ENCODE measurements at places on chromosomes 6 and 20. TPM values are rescaled to one million over a fixed set of nuclear protein-coding genes. Genes with fewer than 3 reads are reported as not detected.
A peak's percentile ranks its signal among the peaks of the same experiment; 100 is the strongest.

The ATP9A gene
- total RNA-seq, result 52.5 TPM

- DNase-seq, result peak; percentile 50
Measured at GRCh38 chr6:35343092-35343834, 905 bp downstream of the PPARD start.

DNA sequence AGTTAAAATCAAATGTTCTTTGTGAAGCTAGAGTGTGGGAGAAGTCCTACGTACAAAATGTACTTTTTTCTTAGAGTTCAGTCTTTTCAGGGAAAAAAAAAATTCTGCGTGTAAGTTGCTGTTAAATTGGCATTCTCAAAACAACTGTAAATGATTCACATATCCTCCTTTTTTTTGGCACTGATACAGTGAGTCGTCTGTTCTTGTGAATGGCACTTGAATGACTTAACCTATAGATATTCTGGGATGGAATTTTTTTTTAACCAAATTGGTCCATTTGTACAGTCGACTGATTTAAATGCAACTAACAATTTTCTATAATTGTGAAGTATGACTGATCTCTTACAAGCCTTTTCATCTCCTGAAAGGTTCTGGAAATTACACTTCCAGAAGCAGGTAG, 5.5 kb upstream of the JAG1 start:
- DNase-seq, result no peak

DNA sequence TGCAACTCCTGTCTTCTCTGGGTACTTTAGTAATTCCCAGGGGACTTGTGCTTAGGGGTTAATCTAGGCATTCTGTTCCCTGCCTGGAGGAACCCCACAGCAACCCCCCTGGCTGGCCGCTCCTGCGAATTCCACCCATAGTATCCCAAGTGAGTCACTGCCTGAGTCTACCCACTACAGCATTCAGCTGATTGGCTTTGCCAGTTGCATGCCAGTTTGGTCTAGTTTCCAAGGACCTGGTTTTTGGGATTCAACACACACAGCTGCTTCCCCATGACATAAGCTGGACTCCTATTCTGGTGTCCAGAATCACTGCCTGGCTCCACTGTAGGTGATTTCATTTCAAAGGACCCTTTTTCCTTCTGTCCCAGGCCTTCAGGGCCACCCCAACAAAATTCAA, 40.3 kb downstream of the PLCG1 start:
- DNase-seq, result peak; percentile 54

- DNase-seq, result no peak
Measured at GRCh38 chr20:47278907-47279348, 77.6 kb downstream of the ZMYND8 start.

- no peak for DNase-seq
Measured at GRCh38 chr6:116434056-116434725, 27.0 kb upstream of the CALHM6 start.

DNA sequence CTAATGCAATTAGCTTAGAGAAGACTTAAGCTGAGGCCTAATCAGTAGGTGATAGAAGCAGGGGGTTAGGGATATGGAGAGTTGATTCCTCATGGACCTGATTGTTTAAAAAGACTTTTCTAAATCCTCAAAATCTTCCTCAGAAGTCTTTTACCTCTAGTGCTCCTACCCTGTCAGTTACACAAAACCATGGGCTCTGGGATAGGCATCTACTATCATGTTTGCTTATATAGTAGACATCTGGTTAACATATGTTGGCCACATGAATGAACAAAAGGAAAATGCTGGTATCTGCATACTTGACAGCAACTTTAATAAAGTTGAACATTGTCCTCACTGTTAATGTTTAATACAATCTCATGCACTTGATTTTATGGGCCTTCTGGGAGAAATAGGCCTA, 61.5 kb upstream of the FKBP1C start:
- DNase-seq, result no peak

The RHAG gene
- not detected for total RNA-seq

The VSTM2L gene
- total RNA-seq, result 1.7 TPM

DNA sequence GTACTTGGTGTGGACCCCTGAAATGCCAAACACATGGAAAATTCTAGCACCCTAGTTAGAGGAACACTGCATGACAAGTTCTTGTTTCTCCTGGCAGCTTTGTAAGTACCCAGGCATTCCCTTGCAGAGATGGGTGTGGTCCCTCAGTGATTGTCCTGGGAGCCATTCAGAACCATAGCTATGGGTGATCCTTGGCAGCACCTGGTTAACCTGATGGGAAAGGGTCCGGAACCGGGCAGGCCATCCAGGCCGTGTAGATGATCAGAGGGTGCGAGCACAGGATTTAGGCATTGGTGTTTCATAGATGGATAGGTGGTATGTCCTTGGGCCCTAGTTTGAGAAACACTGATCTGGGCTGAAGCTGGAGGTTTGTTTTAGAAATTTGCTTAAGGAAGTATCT, 95.8 kb downstream of the RPP40 start:
- no peak for DNase-seq

- DNase-seq, result no peak
Measured at GRCh38 chr6:1770435-1770843, 160.7 kb downstream of the FOXC1 start.

The ANGPT4 gene
- 3.2 TPM for total RNA-seq

DNA sequence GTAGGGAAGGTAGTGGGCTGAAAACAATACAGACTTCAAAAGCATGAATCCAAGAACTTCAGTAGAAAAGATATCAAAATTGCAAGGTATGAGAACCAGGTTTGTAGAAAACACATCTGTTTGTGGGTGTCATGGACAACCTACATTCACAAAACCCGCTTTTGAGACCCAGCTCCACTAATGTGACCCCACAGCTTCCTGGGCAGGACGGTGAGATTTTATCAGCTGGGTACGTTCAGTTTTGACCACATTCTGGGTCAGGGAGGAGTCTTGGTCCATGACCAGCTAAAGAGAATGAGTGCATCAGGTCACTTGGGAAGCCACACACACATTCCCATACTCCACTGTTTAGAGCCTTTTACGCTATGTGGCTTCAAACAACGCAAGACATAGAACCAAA, 77.1 kb downstream of the BCAS1 start:
- no peak for DNase-seq

The PPIL6 gene
- 20.1 TPM for total RNA-seq
